ENCODE measurements at places on chromosomes 12 and 14.

GRCh38 chr14:76638841-76639240 lies 122.4 kb upstream of the VASH1 start:
- no peak for DNase-seq

DNA sequence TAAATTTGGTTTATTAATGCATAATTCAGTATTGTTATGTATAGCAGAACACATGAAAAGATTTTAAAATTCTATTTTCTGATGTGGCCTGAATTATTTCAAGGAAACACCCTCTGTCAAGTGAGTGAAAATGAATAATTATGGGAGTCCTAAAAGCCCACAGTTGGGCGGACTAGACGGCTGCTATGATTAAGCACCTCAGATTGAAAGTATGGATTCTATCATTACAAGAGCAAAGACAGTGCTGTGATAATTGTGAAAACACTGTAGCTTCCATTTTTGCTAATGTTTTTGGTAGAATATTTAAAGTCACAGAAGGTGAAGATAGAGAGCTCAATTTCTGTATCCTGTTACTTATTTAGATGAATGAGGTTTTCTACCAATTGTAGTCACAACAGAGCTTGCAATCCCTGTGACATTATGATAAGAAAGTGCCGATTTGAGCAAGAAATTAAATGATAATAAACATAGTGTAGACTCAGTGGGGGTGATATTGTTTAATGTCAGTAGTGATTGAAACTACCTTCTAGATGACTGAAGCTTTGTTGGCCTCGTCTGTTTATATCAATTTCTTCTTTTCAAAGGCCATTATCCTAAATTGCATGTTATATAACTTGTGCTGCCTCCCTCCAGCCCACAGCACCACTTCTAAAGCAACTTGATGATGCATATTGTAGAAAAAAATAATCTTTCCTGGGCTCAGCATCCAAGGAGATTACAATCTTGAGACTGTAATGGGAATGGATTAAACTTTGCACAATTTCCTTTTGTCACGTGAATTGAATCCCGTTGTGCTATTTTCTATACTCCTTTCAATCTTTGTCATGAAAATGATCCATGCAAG lies 359.8 kb downstream of the BTG1 start:
- DNase-seq = no peak

- no peak for DNase-seq
Observed at GRCh38 chr12:122858171-122858570, 22.9 kb downstream of the HIP1R start.

DNA sequence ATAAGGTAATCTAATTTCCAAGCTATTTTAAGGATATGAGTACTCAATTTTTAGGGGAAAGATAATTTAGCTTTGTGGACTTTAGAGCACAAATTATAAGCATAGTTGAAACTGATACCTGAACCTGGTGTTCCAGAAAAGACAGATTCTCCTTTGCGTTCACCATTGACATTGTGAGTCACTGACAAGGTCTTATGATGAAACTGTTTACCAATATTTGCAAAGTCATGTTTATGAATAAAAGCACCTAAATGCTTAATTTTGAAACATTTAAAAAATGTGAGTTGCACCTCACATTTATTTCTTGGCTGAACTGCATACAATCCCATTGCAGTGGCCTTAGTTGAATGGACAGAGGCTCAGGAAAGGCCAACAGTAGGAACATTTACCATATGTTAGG lies 3.9 kb downstream of the BCAT1 start:
- no peak for DNase-seq

GRCh38 chr14:88554457-88555286 lies at the start of gene PTPN21:
Gene PTPN21 (minus strand): TSS chr14:88555007. CDS start chr14:88550417, 4,590 bp downstream.
- DNase-seq = no peak

GRCh38 chr12:53255996-53256395 lies 12.1 kb upstream of the ESPL1 start:
- DNase-seq = peak; percentile 97

DNA sequence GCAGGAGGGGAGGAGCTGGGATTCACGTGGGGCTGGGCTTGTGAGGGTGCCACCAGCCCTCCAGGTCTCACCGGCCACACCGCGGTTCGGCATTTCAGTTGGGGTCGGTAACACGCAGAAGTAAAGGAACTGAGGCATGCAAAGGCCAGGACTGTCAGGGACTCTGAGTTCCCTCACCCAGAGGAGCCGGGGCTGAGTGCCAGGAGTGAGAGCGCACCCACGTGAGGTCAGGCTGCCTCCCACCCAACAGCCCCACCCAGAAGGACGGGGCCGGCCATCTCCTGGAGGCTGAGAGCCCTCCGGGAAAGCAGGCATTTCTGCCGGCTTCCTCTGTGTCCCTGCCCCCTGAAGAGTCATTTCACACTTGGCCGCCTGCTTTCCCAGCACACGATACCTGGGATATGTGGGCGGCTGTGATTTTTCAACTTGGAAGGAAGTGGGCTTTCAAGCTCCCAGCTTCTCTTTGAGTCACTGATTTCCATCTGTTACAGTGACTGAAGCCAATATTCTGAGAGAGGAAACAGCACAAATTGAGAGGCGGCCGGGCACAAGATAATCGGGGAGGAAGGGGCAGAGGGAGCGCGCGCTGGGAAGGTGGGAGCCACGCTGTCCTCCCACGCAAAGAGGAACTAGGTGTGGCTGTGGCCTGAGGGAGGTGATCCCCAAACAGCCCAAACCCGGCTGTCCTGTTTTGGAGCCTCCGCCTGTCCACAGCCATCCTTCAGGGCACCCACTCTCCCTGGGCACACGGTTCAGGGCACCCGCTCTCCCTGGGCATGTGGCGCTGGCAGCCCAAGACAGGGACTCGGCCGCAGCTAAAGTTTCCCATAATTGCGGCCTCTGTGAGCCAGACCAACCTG lies 19.0 kb downstream of the GALNT9 start:
- DNase-seq = no peak

DNA sequence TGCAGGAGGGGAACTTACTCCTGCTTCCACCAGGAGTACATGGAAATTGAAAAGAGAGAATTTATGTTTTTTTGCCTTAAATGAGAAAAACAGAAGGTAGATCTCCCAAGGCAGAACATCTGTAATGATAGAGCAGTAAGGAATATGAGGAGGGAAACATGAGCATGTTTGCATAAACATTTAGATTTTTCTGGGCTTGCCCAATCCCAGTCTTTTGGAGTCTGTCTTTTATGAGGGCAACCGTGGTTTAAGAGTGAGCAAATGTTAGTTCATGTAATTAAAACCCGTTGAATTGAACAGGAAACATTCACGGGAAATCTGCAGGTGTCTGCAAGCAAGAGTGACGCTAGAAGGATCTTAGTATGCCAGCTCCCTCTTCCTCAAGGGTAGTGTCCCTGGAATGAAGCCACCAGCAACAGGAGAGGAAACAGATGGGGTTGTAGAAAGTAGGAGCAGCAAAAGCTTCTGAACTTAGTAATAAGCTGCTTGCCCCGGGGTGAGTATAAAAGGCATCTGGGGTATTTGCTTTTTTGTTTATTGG lies 79.3 kb downstream of the ARF6 start:
- no peak for DNase-seq

Measured in SIG-M5 (cell line).